ENCODE measurements at places on chromosomes 5 and 9.
A peak's percentile ranks its signal among the peaks of the same experiment; 100 is the strongest.

- DNase-seq, result peak; percentile 40
Measured at GRCh38 chr9:5442400-5443011, 4.8 kb upstream of the PLGRKT start.

- DNase-seq, result no peak
Measured at GRCh38 chr5:158471535-158471924, 612.6 kb upstream of the CLINT1 start.

DNA sequence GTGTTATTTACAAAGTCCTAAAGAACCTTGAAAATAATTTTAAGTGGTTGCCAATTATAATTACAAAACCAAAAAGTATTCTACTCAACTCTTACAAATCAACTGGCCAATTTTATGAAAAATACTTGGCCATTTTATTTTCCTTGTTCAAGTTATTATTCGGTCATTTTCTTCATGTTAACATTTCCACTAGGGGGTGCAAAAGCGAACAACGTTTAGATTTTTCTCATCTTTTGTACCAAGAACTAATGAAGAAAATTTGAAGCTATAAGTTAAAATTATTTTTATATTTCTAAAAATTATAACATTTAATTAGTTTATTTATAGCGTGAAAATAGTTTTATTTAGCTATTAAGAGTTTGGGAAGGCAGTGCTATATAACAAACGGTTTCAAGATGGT, 1453.3 kb downstream of the MAT2B start:
- DNase-seq, result no peak

GRCh38 chr9:8680157-8680556, 880.6 kb upstream of the DMAC1 start:
- no peak for DNase-seq

DNA sequence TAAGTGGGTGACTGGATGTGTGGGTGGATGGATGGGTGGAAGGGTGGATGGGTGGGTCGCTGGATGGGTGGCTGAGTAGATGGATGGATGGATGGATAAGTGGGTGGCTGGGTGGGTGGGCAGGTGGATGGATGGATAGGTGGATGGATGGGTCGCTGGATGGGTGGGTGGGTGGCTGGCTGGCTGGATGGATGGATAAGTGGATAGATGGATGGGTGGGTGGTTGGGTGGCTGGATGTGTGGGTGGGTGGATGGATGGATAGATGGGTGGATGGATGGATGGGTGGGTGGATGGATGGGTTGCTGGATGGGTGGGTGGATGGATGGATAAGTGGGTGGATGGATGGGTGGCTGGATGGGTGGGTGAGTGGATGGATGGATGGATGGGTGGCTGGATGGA, 27.3 kb upstream of the CEP72 start:
- no peak for DNase-seq

DNA sequence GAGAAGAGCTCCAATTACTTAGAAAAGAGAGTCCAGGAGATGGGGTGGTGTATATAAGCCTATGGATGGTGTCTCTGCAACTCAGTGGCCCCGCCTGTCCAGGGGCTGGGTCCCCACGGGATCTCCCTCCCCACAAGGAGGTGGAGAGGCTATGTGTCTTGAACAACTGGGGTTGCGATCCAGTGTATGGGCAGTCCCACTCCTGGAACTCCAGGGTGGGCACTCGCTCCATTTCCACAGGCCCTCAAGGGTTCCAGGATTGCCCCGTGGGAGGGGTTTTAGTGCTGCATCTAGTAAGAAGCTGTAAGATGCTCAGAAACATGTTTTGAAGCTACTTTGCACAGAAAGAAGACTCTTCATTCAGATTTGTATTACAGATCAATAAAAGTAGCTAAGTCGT, 558 bp upstream of the SMAD5 start:
- peak; percentile 6 for DNase-seq

- DNase-seq, result peak; percentile 77
Measured at GRCh38 chr9:131590907-131591844, 45.9 kb downstream of the PRRT1B start.

GRCh38 chr5:14930486-14930885, 58.9 kb upstream of the ANKH start:
- no peak for DNase-seq

DNA sequence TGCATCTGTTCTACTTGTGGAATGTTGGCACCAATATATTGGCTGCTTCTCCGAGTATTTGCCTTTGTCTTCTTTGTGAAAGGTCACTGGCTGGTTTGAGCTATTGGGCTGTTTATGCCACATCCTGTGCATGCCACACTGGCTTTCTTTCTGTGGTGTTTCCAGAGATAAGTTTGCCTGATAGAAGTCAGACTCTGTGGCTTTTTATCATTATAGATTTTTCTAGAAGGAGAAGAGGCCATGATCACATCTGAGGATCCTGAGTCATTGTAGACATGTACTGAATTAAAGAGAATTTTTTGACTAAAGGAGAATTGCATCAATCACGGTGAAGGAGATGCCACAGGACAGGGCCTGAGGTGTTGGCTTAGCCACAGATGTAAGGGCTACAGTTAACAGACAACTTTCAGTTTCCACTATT, 26.5 kb upstream of the CDKN2B start:
- no peak for DNase-seq

DNA sequence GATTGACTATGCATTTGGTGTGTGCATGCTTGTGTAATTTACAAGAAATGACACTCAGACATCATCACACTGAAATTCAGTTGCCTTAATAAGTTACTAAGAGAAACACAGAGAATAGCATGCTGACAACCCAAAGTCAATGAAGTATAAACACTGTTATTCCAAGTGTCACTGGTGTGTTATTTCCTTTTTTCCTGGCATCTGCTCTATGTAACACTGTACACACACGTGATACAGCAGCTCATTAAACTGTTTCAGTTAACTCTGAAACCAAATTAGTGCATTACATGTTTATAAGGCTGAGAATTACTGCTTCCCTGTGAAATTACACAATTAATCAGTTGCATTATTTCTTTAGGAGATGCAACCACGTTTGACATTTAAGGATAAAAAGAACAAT, 252.7 kb downstream of the EFNA5 start:
- DNase-seq, result no peak

- DNase-seq, result no peak
Measured at GRCh38 chr5:36596247-36596646, 10.2 kb upstream of the SLC1A3 start.
